ENCODE measurements at places on chromosomes 2 and 18. TPM values are rescaled to one million over a fixed set of nuclear protein-coding genes. Genes with fewer than 3 reads are reported as not detected.

Gene MC5R
- total RNA-seq = 0.31 TPM

Gene IL1RL2
- total RNA-seq = not detected

Gene LYG2
- not detected for total RNA-seq

Gene SLC16A14
- total RNA-seq = 2.1 TPM

Gene ACADL
- total RNA-seq = 0.34 TPM

Gene TOGARAM2
- 0.59 TPM for total RNA-seq

Measured in H1 (cell line).